ENCODE measurements at places on chromosomes 3 and 15.

GRCh38 chr3:186060222-186060621 is 48.7 kb downstream of the ETV5 start:
- DNase-seq = no peak

DNA sequence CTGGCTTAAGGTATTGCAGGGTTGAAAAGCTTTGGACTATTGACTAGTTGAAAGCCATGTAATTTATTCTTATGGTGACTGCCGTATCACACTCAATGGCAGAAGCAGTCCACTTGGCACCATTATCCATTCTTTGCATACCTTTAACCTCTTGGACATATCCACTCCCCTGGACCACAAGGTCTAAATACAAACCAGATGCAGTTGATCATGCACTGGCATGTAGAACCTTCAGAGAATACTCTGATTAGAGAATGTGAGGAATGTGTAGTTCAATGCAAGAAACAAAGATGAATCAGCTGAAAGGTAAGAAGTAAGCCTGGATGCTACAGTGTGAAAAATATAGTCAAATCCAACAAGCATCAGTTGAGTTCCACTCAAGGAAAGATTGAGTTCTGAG is 93.1 kb downstream of the FRMD5 start:
- DNase-seq = no peak

GRCh38 chr3:8875836-8876235 is 87.4 kb downstream of the RAD18 start:
- DNase-seq = no peak

DNA sequence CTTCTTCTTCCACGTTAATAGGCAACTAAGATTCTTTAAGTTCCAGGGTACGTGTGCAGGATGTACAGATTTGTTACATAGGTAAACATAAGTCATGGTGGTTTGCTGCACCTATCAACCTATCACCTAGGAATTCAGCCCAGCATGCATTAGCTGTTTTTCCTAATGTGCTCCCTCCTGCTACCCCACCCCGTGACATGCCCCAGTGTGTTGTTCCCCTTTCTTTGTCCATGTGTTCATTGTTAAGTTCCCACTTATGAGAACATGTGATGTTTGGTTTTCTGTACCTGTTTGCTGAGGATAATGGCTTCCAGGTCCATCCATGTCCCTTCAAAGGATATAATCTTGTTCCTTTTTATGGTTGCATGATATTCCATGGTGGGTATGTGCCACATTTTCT is 21.1 kb downstream of the GTF2A2 start:
- no peak for DNase-seq

DNA sequence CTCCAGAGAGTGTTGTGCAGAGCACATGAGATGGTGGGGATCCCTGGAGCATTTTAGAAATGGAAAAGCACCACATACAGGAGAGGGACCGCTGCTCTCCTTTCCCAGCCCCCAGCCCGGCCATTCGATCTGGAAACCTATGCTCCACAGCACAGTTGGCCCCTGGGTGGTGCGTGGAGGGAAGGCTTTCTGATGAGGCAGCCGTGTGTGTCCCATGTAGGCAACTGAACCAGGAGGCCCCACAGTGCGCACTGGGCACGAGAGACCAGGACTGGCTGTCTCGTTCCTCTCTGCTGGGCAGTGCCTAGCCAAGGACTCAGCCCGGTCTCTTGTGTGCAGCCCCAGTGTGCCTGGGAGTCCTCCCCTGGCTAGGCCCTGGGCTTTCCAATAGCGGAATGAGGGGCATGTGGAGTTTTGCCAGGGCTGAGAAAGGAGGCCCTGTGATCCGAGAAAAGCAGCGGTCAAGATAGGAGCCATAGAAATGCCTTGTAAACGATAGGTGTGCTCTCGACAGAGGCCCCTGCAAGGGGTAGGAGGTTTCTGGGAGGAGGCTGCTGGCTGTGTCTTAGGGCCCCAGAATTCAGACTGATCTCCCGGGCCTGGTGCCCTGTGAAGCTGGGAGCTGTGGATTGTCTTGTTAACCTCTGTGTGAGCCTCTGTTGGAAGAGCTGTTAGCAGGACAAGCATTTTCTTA is 39.0 kb downstream of the CHDH start:
- no peak for DNase-seq

- DNase-seq = no peak
These were observed 9.8 kb downstream of the GP5 start for GRCh38 chr3:194389269-194389668.

DNA sequence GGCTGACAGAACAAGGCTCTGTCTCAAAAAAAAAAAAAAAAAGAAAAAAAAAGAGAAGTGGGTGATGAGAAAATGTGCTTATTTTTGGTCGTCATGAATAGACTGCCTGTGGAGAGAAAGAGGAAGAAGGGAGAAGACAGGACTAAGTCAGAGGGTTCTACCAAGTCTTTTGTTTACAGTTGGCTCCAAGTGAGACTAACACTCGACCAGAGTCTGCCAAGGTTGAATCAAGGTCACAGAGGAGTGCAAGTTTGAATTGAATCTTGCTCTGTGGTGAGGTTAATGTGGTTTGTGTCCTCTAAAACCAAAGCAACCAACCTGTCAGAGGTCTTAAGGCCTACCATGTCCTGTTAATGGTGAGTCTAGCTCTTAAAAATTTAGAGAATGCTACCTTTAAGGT is 334.1 kb upstream of the GRM7 start:
- DNase-seq = no peak

All from T-helper 1 cell (primary cell).